ENCODE measurements at places on chromosomes 1 and 21. TPM values are rescaled to one million over a fixed set of nuclear protein-coding genes. Genes with fewer than 3 reads are reported as not detected.

Gene TMEM269
- 0.44 TPM for total RNA-seq

Gene MYOG
- 19.8 TPM for total RNA-seq

Gene OR14K1
- not detected for total RNA-seq

Gene TFF1
- not detected for total RNA-seq

Gene ANGPTL7
- total RNA-seq = 33.2 TPM

Gene CD247
- total RNA-seq = 0.77 TPM

Gene MIXL1
- not detected for total RNA-seq

Gene PRAMEF9
- total RNA-seq = not detected

Gene FMO4
- total RNA-seq = 5.7 TPM

Gene HSF2BP
- total RNA-seq = 2.9 TPM

Gene UBE2U
- 0.33 TPM for total RNA-seq

Gene OR14I1
- total RNA-seq = not detected

Gene TNFRSF8
- total RNA-seq = not detected

Gene TIE1
- 33.0 TPM for total RNA-seq

Gene PROK1
- not detected for total RNA-seq

Gene RAP1GAP
- total RNA-seq = 29.9 TPM

Gene NDUFV3
- 68.0 TPM for total RNA-seq

Gene SASS6
- 12.3 TPM for total RNA-seq

Gene SERBP1
- total RNA-seq = 293 TPM

Gene ANGPTL3
- total RNA-seq = 0.33 TPM

Gene PRELP
- total RNA-seq = 12.8 TPM

Gene NGF
- 3.4 TPM for total RNA-seq

Gene NID1
- total RNA-seq = 143 TPM

Gene GOLT1A
- total RNA-seq = not detected

Gene FCRL1
- 0.44 TPM for total RNA-seq
